ENCODE measurements at places on chromosomes 12 and 14.

DNA sequence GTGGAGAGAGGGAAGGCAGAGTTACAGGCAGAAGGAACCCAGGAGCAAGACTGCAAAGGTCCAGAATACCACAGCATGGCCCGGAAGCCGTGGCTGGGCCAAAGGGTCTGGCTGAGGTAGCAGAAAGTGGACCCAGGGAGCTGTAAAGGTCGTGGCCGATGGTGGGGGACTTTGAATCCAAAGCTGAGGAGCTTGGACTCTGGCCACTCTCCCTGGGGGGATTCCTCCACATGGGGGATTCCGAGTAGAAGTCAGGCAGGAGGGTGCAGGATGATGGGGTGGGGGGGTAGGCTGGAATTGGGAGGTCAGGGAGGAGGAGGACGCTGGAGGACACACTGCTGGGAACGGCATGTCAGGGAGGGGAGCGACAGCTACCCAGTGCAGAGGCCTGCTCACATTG lies 125.2 kb downstream of the GCH1 start:
- DNase-seq, result no peak

DNA sequence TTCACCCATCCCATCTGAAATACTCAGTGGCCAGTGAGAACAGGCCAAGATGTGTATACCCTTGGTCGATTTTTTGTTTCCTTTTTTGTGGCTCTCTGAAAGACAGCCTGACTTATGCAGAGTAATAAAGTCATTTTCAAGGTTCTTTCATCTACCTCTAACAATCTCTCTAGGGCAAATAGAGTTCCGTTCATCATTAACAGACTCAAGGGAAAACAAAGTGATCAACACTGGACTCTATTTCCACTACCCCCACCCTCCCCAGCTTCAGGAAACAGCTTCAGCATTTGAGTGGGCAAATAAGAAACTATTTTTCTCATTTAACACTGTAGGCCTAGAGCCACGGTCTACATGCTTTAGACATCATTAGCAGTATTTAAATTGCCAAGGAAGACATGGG lies 15.9 kb downstream of the PRKAB1 start:
- DNase-seq, result no peak

GRCh38 chr14:59283361-59283760 lies 94.9 kb downstream of the DAAM1 start:
- DNase-seq, result peak; percentile 50

DNA sequence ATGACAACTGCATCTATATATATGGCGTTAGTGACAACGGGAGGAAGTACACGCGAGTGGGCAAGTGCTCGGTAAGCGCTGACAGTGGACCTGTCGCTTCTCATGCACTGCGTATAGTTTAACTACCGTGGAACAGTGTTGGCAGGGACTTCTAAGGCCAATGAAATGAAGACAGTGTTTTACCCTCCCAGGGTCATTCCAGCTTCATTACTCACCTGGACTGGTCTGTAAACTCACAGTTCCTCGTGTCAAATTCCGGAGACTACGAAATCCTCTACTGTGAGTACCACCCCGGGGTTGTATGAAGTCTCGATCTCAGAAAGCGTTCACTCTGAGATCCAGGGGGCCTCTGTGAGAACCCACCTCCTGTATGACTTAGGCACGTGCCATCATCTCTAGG lies 129.2 kb upstream of the EVL start:
- peak; percentile 50 for DNase-seq
